ENCODE measurements at places on chromosomes 12 and 14.

GRCh38 chr12:118734266-118734665 is 247.1 kb upstream of the SRRM4 start:
- no peak for DNase-seq

GRCh38 chr12:69052613-69053408 is 119.8 kb upstream of the CPM start:
- peak; percentile 67 for DNase-seq

DNA sequence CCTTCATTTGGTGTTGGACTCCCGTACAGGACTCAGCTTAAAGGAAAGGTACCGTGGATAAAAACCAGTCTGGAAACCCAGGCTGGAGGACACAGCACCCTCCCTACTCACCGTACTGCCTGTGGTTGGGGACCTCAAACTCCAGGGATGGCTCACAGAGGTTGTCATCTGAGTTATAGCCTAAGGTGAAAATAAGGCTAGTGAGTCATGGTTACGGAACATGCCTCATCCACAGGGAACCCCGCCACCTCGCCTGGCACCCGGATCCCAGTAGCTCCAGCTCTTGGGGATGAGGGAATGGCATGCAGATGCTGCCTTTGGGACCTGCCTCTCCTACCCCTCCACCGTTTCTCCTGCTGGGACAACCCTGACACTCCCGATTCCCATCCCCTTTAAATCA is 36.8 kb upstream of the GPR68 start:
- DNase-seq = peak; percentile 89

DNA sequence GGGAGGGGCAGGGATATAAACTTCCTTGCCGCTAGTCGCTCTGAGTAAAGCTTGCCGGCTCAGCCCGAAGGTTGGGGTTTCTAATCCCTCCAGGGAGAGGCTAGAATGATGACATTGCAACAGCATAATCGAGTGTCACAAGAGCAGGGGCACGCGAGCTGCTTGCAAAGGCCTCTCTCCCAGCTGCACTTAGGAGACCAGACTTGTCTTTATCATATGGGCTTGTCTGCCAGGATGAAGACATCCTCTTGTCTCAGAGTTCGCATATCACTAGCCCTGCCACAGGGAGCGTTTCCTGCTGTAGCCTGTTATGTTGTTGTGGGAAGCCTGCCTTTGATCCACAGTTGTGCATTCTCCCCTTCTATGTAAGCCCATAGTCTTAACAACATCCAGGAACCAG is 180.0 kb downstream of the ESR2 start:
- peak; percentile 71 for DNase-seq

- DNase-seq = no peak
Measured at GRCh38 chr12:82473111-82473754, 114.9 kb downstream of the METTL25 start.

Data from epithelial cell of esophagus (primary cell).